Urinary bladder (tissue), 4 donors: ENCODE measurements at places on chromosomes 5 and 9.

DNA sequence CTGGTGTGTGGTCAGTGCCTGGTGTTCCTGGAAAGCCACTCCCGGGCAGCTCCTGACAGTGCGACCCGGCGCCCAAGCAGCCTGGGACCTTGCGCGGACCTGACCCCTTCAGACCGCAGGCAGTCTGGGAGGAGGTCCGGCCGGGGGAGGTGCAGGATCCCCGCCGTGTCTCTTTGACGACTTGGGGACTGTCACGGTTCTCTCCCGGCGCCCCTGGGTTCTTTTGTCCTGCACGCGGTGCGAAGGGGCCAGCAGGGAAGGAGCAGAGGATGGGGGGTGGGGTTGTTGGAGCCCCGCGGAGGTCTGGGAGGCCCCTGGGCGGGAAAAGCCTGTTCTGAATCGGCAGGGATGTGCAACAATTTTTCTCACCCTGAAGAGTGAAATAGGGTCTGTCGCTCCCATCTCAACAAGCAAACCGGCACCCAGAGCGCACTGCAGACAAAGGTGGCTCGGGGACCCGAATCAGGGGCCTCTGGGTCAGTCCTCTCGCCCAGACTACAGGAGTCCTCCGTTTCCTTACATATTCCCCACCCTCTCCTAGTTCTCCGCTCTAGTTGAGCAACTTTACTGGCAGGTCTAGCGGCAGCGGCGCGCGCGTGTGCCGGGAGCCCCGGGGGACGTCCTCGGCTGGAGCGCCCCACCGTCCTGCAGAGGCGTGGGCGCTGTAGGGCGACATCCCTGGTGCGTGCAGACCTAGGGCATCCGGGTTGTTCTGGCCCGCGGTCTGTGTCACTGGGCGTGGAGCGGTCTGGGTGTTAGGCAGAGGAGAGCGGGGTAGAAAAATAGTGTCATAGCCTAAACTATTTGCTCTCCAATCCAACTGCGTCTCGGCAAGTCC lies 1.2 kb downstream of the VCAN start:
- DNase-seq: no peak

DNA sequence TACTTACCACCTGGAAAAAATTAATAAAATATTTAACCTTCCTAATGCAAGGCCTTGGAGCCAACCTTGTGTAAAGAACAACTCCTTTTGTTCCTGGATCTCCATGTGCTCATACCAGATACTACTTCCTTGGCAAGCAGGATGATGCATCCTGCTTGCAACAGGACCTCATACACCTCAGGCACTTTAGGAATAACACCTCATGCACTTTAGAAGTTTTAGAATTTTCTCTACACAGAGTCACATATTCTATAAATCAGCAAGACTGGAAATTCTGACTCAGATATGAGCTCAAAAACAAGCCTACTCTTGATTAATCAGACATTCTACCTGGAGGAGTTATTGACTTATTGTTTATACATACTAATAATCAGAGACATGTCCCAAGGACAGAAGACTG lies 209.6 kb upstream of the CDH10 start:
- no peak for DNase-seq

GRCh38 chr5:76305269-76305668 lies 97.8 kb upstream of the IQGAP2 start:
- no peak for DNase-seq

DNA sequence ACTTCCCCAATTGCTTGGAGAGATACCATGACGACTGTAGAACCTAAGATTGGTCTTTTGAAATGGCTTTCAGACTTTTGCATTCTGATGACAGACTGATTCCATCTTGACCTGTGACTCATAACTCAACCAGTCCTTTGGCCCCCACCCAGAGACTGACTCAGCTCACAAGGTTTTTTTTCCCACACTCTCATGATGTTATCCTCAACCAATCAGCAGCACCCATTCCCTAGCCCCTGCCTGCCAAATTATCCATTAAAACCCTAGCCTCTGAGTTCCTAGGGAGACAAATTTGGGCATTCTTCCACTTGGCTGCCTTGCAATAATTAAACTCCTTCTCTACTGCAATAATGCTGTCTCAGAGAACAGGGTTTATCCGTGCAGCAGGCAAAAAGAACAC lies 1263.3 kb upstream of the CDH9 start:
- peak; percentile 37 for DNase-seq

GRCh38 chr9:132614324-132614723 lies 31.9 kb downstream of the BARHL1 start:
- DNase-seq: no peak

- DNase-seq: no peak
Observed at GRCh38 chr5:37836592-37837413, 3.0 kb downstream of the GDNF start.

DNA sequence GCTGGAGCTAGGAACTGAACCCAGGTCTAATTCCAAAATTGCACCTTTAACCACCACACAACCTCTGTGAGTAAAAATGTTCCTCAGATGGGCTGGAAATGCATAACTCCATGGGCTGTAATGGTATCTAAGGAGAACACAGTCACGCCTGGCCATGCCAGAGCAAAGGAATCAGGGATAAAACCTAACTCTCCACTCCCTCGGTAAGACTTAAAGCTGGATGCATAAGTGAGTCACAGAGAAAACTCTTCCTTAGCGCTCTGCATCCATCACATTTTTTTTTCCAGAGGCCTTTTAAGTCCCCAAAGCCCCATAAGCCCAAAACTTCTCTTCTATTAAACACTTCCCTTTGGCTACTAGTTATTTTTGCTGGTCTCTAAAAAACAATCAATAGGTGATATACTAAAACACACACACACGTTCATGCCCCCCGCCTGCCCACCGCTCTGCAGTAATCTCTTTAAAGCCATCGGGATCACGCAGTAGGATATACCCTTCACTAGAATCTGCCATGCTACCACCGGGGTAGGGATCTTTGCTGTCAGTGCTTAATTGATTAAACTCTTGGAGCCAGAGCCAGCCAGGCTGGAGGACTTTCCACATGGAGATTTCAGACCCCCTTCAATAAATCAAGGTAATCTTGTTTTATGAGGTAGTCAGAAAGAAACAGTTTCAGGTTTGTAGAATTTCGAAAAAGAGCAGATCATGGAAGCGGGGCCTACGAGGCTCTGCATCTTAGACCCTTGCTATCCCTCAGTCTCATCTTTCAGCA lies 212.9 kb downstream of the MAPKAP1 start:
- no peak for DNase-seq

DNA sequence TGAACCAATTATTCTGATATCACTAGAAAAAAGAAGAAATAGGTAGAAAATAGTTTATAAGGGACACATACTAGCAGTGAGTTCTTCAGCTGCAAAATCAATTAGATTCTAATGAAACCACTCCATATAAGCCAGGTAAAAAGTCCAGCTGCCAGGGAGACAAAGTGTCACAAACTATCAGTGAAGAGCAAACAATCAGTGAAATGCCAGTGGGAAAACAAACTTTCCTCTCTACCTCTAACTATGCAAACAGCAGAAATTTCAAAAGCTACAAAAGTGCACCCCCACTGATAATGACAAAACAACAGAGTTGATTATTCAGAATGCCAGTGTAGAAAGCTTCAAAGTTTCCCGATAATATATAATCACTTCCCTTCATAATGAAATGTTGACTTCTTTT lies 637.2 kb upstream of the ITGA1 start:
- DNase-seq: no peak

- DNase-seq: no peak
Observed at GRCh38 chr5:112908854-112909253, 13.2 kb downstream of the REEP5 start.

- DNase-seq: no peak
Observed at GRCh38 chr5:179315356-179315890, 29.8 kb downstream of the ADAMTS2 start.

DNA sequence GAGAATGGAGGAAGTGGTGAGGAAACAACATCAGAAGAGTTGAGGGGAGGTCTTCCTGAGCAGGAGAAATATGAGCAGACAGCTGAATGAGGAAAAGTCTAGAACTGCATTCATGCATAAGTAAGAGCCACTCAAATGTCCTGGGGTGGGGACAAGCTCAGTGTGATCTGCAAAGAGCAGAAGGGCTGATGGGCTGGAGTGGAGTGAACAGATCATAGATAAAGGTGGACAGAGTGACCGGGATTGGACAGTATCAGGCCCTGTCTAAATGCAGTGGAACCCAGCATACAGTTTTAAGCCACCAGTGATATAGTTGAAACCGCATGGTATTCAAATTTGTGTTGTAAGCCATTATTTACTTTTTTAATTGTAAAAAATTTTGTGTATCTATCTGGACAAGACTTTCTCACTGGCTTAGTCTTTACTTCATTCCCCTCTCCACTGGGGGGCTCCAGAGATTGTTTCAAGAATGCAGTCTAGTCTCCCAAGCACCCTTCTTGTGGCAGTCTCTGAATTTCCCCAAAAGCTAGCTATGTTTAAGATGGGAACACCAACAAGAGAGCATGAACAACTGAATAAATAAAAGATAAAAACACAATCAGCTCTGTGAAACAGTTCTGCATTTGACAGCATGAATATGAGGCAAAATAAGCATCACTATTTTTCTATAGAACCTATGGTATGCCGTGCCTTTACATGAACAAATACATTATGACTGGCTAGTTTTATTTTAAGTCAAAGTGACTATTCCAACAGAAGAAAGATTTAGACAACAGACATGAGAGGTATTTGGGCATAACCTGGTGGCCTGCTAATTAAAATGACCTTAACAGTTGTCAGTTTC lies 10.7 kb upstream of the STK32A start:
- no peak for DNase-seq

DNA sequence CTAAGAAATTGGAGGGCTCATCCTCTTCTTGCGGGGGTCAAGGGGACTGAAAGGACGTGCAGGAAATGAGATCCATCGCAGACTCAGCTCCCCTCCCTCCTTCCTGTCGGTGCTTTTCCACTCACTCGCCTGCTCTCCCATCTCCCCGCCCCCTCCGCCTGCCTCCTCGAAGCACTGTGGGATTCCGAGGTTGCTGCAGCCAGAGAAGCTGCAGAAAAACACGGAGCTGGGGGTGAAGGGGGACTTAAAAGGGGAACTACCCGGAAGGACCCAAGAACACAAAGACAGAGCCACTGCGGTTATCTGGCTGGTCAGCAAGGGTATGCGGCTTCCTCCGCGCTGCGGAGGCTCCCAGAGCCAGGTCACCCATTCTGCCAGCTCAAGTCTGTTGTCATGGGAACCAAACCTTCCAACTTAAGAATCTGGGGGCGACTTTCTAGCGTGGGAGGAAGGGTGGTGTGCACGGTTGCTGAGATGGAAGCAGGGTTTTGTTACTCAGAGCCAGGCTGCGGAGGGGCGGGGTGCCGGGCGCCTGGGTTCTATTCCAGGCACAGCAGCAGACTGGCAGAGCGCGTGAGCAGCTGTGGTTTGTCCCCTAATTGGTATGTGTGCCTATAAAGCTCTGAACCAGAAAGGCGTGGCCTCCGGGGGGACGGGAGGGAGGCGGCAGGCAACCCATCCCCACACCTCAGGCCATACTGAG lies 24.9 kb downstream of the PCDHGC5 start:
- peak; percentile 86 for DNase-seq

DNA sequence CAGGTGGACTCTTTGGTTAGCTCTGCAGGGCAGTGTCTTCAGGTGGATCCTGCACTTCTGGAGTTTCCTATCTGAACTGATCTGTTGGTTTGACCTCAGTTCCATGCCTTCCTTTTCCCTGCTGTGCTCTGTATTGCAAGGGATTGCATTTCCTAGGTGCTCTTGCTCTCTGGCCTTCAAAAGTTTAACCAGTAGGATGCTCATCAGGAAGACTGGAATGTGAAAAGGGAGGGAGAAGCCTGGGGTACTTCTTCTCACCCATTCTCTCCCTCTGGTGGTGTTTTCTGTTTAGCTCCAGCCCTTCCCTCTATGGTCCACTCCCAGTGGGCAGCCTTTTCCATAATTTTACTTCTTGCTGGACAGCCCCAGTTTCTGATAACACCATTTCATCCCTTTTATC lies 78.5 kb downstream of the ZNF618 start:
- no peak for DNase-seq

GRCh38 chr5:24226479-24226878 lies 418.3 kb downstream of the CDH10 start:
- DNase-seq: no peak

GRCh38 chr9:130286781-130287428 lies 21.3 kb downstream of the HMCN2 start:
- DNase-seq: no peak

- DNase-seq: no peak
Observed at GRCh38 chr9:121861501-121862180, 210.2 kb downstream of the DAB2IP start.

DNA sequence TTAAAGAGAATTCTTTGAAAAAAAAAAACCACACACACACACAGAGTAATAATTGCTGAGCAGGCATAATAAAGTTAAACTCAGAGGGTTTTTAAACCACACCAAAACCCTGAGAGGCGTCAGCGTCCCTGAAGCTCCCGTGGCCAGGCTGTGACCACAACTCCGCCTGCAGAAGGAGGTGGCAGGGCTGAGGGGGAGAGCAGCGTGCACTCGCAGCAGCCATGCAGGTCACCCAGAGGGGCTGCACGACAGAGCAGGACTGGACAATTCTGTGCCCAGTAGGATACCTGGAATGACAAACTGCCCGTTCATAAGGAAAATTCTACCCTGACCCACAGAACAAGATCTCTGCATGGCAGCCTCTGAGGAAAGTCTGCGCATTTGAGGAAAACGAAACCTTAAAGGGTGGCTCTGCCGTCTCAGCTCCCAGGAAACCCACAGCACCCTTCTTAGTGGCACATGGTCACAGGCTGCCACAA lies 44.0 kb downstream of the ROR2 start:
- no peak for DNase-seq
